CD14-positive monocyte (primary cell): ENCODE measurements at places on chromosomes 1 and 21. TPM values are rescaled to one million over a fixed set of nuclear protein-coding genes. Genes with fewer than 3 reads are reported as not detected.

KCNE1 gene
- 3.2 TPM for polyA plus RNA-seq

GRCh38 chr1:17950728-17951127, 156.9 kb upstream of the IGSF21 start:
- no peak for DNase-seq

GRCh38 chr1:161218301-161219077, 3.4 kb downstream of the FCER1G start:
- DNase-seq = no peak

- no peak for DNase-seq
Measured at GRCh38 chr1:80059940-80060339, 1053.4 kb upstream of the ADGRL4 start.

- no peak for DNase-seq
Measured at GRCh38 chr21:30981403-30981802, 56.9 kb downstream of the KRTAP19-8 start.

LRRIQ3 gene
- polyA plus RNA-seq = 0.13 TPM in 1 of 2 replicates, not detected in the other

- DNase-seq = no peak
Measured at GRCh38 chr1:63487336-63488065, 35.5 kb downstream of the ITGB3BP start.

FCRLB gene
- 0.44 and 0.73 TPM in 2 replicates for polyA plus RNA-seq

DNA sequence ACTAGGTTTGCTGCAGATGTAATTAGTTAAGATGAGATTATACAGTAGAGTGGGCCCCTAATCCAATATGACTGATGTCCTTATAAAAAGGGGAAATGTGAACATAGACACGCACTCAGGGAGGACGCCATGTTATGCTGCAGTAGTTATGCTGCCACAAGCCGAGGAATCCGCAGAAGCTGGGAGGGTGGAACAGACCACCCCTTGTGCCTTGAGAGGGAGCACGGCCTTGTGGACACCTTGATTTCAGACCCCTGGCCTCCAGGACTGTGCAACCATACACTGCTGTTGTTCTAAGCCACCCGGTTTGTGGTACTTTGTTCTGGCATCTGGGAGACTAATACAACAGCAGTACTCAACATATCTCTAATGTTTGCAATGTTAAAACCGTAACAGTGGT, 57.9 kb upstream of the HIVEP3 start:
- no peak for DNase-seq

PTPRU gene
- polyA plus RNA-seq = 0.42 TPM

ELAPOR1 gene
- 0.12 and 0.25 TPM in 2 replicates for polyA plus RNA-seq

DNA sequence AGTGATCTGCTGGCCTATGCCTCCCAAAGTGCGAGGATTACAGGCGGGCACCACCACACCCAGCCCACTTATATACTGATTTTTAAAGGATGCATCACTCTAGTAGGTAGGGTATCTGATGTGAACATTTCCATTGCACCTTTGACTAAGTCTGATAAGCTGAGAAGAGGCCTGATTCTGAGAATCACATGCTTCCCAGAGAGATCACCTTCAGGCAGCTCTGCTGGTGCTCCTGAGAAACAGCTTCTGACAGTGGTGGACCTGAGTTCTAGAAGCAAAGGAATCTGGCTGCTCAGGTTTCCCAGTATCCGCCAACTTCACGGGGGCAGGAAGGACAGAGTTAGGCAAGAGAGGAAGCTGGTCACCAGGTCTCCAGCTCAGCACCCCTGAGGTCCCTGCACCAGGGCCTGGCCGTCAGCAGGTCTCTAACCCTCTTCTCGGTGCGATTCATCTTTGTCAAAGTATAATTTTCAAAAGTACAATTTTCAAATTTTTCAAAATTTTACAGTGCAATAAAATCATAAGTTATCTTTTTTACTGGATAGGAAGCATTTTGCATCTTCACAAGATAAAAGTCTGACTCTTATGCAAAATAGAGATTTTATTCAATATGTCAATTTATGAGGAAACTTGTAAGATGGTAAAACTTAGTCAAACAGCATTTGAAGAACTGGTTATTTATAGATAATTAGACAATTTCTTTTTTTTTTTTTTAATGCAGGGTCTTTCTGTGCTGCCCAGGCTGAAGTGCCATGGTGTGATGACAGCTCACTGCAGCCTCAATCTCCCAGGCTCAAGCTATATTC, 25.8 kb upstream of the MPZL1 start:
- no peak for DNase-seq

GRCh38 chr1:148264374-148265276, 112.5 kb upstream of the NBPF11 start:
- DNase-seq = no peak

- DNase-seq = no peak
Measured at GRCh38 chr1:89588480-89588879, 44.4 kb upstream of the LRRC8C start.

ATAD3C gene
- polyA plus RNA-seq = not detected

DNA sequence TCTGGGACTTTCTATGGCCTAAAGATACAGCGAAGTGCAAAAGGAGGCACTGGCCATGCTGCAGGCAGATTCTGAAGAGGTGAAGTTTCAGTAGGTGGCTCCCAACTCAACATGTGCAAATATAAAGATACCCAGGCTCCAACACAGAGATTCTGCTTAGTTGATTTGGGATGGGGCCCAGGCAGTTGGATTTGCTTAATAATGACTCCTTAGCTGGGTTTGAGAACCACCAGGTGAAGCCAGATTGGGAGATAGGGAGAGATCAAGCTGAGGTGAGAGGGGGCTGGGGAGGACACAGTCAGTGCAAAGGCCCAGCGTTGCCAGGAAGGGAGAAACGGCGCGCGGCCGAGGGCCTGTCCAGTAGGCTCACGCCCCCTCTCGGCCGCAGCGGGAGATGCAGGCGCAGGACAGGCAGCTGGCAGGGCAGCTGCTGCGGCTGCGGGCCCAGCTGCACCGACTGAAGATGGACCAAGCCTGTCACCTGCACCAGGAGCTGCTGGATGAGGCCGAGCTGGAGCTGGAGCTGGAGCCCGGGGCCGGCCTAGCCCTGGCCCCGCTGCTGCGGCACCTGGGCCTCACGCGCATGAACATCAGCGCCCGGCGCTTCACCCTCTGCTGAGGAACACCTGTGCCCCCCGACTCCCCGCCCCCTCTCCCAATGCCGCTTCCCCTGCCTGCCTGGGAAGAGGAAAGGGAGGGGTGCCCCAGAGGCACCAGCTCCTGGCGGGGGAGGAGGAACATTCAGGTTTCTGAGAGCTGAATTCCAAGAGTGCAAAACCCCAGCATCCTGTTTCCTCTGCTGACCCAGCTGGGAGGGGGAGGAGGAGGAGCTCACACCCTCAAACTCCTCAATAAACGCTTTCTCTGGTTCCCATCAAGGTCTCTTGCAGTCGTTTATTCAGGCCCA, 1.2 kb downstream of the FAM167B start:
- peak; percentile 73 for DNase-seq

DNA sequence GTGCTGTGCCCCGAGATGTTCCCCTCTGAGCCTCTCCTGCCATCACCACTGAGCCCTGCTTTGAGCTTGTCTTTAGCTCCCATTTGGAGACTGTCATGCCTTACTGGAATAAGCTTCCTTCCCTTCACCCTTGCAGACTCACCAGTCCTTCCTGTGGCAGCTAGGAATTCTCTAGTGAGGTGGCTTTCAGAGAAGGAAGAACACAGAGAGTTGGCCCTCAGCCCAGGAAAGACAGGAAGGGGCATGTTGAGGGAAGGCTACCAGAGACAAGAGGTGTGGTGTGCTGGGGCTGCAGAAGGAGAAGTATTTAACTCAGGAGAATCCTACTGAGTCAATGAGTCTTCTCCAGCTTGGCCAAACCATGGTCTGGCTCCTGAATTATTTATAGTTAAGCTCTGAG, 76.3 kb downstream of the UCK2 start:
- no peak for DNase-seq

APOBEC4 gene
- polyA plus RNA-seq = not detected

BMP8B gene
- polyA plus RNA-seq = 0.74 and 1.3 TPM in 2 replicates

DNA sequence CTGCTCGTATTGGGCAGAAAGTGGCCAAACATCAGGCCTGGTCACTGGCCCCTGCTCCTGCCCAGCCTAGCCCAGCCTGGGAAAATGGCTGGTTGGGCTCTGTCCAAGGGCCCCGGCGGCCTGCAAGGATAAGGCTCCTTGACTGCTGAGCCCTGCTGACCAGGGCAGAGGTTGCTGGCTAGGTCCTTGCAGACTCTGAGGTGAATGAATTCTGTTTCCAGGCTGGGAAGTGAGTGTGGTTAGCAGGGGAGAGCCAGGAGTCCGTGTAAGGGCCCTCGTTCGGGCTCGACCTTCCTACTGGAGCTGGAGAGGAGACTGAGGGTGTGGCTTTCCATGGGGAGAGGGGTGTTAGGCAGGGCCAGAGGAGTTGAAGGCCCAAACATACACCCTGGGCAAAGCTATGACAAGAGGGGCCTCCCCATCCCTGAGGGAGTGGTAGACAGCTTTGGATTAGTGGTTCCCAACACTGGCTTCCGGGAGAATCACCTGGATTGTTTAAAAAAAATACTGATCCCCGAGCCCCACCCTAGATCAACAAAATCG, 20.6 kb downstream of the CSF1 start:
- DNase-seq = peak; percentile 4

- no peak for DNase-seq
Measured at GRCh38 chr21:29490016-29490415, 191.3 kb downstream of the BACH1 start.

- DNase-seq = peak; percentile 86
Measured at GRCh38 chr1:59682396-59683080, 132.2 kb upstream of the HOOK1 start.

DNA sequence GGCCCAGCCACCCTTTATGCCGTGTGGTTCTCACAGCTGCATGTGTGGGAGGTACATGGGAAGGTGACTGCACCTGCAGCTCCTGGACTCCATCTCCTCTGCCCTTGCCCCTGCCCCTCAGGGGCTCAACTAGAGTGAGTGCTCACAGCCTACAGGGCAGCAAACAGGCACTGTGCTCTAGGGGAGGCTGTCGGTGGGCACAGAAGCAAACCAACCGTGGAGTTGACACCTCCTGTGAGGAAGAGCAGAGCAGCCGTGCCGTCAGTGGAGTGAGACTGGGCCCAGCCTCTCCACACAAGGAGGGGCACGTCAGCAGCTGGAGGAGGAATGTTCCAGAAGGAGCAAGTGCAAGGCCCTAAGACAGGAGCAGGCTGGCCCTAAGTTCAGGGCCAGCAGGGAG, 32.7 kb downstream of the BMP8A start:
- no peak for DNase-seq

DTL gene
- not detected for polyA plus RNA-seq

JAM2 gene
- not detected for polyA plus RNA-seq

DNA sequence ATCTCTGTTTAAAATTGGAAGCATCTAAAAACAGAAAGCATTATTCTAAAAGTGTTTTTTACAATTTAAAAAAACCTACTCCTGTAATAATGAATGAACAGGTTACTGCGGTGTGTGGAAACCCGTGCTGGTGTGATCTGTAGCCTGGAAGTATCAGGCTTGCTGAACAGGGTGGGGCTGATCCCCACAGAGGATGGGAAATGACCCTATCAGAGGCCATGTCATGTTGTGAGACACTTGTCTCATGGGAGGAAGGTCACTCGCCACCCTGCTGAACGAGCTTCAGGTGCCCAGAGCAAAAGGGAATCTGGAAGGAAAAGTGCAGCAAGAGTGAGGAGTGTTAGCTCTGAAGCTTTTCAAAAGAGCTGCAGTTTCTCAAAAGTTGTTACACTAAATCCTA, 320.7 kb downstream of the RRAGC start:
- DNase-seq = no peak

DNA sequence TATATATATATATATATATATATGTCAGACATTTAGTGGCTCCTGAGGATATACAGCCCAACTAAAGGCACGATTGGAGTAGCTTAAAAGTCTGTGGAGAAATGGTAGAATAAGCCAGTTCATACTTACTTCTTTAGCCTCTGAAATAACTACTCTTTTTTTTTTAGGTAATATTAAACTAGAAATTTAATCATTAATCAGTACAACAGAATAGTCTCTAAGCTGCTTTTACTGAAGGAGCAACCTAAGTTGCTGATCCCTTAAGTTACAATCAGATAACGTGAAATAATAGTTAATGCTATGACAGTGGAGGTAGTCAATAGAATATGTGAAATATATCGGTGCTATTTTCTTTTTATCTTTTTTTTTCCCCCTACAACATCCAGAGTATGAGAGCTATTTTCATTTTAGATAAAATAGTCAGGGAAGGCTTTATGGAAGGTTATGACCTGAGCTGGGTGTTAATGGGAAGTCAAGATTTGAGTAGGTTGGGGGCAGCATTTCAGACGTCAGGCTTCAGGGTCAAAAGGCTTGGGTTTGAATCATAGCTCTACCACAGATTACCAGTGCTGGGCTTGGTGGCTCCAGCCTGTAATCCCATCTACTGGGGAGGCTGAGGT, 15.6 kb downstream of the ZMPSTE24 start:
- no peak for DNase-seq

OR2G6 gene
- not detected in 2 replicates for polyA plus RNA-seq

DNA sequence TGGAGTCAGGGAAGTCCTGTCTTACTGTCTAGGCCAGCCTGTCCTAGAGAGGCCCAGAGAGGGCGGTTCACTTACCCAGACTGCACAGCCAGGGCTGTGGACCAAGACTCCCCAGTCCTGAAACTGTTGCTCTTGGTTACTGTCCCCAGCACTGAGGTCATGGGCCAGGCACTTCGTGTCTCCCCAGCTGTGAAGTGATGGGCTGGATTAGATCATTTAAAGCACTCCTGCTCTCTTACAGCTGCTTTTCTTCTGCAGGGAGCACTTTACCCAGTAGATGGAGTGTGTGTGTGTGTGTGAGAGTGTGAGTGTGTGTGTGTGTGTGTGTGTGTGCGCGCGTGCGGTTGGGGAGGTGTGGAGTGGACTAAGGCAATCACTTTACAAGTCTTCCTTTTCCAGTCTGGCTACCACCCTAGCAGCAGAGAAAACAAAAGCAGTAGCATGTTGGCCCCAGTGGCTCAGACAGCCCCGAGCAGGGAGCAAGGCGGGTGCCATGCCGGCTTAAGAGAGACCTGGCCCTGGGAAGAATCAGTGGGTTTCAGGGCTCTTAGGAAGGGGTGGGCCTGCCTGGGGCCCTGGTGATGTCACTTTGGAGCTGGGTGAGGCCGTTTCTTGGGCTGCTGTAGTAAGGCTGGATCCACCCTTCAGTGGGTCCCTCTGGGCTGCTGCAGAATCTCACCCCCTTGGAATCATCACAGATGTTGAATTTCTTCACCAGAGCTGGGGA, 2.4 kb downstream of the SPSB1 start:
- no peak for DNase-seq

- DNase-seq = no peak
Measured at GRCh38 chr1:105122041-105122440, 1372.3 kb downstream of the AMY1C start.

TRMT13 gene
- polyA plus RNA-seq = 2.2 TPM

- DNase-seq = no peak
Measured at GRCh38 chr1:3978990-3979325, 78.9 kb upstream of the C1orf174 start.

GRCh38 chr1:162357681-162358266, 18.9 kb downstream of the SPATA46 start:
- DNase-seq = peak; percentile 15

PRMT6 gene
- polyA plus RNA-seq = 1.5 and 1.8 TPM in 2 replicates

RGS13 gene
- not detected for polyA plus RNA-seq

DNA sequence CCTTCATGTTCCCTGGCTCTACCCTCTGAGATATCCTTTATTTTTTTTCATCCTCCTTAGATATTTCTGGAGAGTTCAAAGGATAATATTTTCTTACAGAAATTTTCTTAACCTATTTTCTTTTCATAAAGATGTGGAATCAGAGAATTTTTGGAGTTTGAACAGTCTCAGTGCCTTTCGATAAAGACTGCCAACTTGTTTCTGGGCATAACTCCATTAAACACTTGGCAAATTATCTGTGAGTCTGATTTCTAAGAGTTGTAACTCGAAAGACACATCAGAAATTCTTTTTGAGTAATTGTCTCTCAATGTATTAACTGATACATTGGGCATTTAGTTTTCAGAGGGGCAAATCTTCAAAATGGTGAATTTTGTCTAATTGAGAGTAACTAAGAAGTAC, 1255.6 kb downstream of the NCAM2 start:
- no peak for DNase-seq

DNAJC16 gene
- polyA plus RNA-seq = 6.3 TPM

GSTM1 gene
- not detected in 2 replicates for polyA plus RNA-seq
